ENCODE measurements at places on chromosomes 11 and 22.

GRCh38 chr11:20131788-20132666, 28.2 kb downstream of the DBX1 start:
- no peak for DNase-seq

DNA sequence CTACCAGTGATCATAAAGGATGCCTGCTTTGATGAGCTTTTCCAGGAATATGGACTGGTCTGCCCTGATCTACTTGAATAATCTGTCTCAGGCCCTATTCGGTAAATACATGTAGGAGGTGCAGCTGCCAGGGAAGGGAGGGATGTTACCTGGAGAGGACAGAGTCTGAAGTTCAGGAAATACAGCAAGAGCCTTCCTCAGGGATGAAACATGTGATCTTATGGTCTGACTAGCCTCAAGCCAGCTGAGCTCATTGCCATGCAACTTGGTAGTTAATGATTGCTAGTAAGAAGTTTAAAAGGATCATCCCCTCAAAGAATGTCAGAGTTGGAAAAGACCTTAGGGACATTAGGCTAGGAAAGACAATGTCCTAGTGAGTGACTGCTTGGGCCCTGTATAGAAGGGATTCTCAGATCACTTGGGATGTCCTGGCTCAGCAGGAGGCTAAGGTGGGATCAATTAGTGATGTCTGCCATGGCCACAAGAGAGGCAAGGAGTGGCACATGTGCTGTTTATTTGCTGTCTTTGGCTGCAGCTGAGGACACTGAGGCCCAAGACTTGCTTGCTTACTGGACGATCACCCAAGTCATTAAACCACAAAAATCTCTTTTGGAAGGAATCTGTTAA, 18.5 kb downstream of the PTPRJ start:
- DNase-seq: no peak

DNA sequence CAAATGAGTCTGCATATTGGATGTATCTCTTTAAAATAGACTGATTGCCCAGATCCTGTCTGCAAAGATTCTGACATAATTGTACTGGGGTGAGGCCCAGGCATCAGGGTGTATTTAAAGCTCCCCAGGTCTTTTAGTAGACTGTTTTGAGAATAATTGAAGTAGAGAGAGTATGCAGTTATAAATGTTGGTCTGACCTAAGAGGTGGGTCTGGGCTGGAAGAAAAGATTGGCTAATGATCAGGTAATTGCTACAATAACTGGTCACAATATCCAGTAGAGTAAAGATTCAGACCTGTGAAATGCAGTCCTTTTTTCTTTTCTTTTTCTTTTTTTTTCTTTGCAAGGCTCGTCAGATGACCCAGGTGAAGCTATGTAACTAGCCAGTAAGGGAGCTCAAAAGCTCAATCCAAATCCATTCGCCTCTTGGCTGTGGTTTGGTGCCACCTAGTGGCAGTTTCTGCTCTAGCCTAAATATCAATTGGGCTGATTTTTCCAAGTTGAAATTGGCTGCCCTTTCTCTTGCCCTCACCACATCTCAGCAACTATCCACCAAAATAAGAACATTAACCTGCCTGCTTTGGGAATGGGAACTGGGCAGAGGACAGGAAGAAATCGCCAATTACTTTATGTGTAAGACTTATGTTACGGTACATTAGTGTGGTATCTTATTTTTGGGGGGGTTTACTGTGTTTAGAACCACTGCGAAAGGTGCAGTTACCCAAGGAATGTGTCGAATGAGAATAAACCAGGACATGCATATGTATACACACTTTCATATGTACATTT, 45.9 kb downstream of the ZNF143 start:
- DNase-seq: peak; percentile 51

GRCh38 chr11:9796266-9796665, 132.4 kb downstream of the SWAP70 start:
- no peak for DNase-seq

All from stimulated activated CD4-positive, alpha-beta T cell treated with anti-CD3 and anti-CD28 coated beads, Interleukin-1b, Interleukin-23, amount 100 ng/mL, for 24 hours (primary cell).